ENCODE measurements at places on chromosomes 5 and 9. TPM values are rescaled to one million over a fixed set of nuclear protein-coding genes. Genes with fewer than 3 reads are reported as not detected.

Gene PCDHB9
- 2.0 TPM for polyA plus RNA-seq

Gene WWC1
- polyA plus RNA-seq = 15.5 TPM

DNA sequence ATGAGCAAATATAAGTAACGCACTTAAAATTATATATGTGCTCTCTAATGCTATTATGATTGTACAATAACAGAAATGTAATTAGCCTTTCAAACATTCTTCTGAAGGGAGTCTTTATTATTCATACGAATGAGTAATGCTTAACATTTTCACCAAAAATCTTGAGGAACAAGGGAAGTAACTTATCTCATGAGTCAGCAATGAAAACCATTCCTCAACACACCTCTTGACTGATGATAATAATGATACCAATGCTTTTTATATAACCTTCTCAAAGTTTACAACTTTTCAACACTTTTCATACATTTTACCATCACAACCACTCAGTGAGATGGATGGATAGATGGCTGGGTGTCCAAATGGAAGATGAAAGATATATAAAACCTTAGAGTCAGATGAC, 369.3 kb downstream of the BNC2 start:
- no peak for DNase-seq

Gene MAMDC2
- polyA plus RNA-seq = 6.4 TPM

DNA sequence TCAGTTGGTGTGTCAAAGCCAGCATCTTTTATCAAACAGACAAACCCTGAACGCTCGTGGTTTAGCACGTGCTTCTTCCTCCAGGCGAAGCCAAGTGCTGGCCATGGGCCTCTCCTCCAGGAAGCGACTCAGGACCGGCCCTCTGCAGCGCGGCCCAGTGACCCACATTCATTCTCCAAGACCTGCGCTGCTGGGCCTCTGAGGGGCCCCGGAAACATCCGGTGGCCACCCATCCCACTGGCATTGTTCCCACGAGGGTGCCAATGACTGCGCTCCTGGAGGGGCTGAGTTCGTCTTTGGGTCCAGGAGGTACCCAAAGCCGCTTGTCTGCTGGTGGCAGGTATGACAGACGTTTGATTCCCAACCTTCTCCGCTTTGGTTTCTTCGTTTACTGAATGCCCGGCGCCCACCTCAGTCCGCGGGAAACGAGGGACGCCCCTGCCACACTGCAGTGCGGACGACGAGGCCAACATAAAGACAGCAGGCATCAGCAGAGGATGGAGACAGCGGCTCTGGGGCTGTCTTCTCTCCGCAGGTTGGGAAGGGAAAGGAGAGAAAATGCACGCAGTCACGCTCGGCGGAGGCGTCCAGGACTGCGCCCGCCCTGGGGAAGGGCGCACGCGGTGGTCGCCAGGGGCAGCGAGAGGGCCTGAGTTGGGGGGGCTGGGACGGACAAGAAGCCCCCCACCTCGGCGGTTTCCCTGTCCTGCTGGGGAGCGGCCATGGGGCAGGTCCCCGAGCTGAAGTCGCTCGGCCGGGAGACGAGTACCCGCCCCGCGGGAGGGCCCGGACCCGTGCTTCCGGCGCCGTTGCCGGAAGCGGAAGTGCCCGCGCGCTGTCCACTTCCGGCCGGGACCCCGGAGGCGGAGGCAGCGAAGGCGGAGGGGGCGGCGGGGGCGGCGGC, at the start of gene EXOC3:
Gene EXOC3 (plus strand): TSS at position 842 of the 904 bp plus-strand sequence. CDS start 3,030 bp downstream, outside the sequence.
- peak; percentile 78 for DNase-seq

DNA sequence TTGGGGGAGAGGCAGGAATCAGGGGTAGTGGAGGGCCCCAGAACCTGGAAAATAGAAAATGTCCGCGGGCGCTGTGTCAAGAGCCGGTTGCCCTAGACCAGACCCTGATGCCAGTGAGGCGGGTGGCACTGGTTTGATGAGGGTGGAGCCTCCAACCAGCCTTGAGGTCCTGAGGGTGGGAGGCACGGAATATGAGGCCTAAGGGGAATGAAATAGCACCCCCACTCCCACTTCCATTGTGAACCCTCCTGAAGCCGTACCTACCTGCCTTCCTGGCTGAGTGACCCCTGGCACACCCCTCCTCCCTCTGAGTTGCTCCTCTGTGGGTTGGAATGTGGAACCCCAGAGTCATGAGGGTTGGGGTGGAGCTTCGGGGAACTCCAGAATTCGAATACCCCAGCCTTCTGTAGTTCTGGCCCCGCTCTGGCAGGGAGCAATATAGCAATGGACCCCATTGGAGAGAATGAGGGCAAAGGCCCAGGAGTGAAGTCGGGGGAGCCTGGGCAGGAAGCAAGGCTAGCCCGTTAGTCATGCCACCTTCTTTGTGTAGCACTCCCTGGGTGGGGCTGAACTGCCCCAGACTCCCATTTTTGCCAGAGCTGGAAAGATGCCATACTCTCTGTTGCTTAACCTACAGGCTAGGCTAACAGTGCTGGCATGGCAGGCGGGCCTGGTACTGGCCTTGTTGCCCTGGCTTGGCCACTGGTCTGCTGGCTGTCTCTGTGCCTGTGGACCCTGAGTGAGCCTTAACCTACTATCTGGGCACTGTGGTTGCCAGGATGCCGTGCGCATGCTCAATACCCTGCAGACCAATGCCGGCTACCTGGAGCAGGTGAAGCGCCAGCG, 1.0 kb downstream of the FPGS start:
- no peak for DNase-seq

Measured in muscle of arm (tissue), 14 donors.